ENCODE measurements at places on chromosomes 6 and 20.

DNA sequence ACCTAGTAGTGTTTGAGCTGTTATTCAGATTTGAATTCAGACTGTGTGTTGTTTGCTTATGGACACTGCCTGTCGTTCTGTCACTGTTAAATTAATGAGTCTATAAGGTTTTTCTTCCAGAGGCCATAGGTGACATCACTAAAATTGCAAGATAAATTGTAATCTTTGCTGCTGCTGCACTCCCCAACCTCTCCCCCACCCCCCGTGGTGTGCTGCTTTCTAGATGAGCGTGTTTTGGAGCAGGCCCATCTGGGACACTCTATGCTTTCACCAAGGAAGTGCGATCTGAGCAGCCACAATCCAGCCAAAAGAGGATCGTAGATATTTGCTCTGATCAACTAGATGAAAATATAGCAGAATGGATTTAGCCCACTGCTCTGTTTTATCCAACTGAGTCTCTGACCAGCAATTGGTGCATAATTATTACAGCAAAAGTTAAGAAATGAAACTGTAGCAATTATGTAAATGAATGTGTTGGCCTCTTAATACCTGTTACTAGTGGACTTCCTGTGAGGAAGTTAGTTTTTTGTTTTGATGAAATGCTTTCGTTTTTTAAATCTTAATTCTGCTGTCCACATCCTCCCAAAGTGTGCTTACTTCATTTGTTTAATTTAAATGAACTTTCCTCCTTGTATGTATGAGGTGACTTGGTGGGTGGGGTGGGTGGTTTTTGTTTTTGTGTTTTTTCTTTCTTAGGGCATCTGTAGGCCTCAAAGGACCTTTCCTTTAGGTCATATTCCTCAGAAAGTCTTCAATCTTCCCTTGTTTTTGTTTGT lies 58.1 kb downstream of the RPRD1B start:
- DNase-seq, result peak; percentile 31

GRCh38 chr20:56788671-56789610 lies 159.8 kb downstream of the TFAP2C start:
- DNase-seq, result no peak

- DNase-seq, result no peak
Observed at GRCh38 chr20:63066506-63067265, 59.9 kb upstream of the BHLHE23 start.

- no peak for DNase-seq
Observed at GRCh38 chr6:1325461-1326309, 13.8 kb downstream of the FOXQ1 start.

- DNase-seq, result no peak
Observed at GRCh38 chr6:79133173-79133572, 55.1 kb upstream of the PHIP start.

GRCh38 chr20:3757268-3757667 lies 10.3 kb downstream of the ADISSP start:
- no peak for DNase-seq

DNA sequence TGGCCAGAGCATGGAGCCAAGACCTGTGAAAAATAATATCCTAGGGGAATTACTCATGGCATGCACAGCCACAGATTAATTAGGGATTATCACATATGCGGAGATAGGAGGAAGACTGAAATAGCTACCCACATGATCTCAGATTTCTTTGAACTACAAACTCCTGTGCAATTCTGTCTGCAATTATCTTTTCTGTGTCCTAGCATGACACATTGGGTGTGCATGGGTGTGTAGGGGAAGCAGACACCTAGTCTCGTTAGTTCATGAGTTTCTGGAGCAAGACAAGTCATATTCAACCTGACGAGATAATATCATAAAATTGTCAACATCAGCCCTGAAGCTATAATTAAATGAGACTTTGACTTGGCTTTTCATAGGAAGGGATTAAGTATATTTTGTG lies 3.6 kb upstream of the SLC17A4 start:
- DNase-seq, result no peak

DNA sequence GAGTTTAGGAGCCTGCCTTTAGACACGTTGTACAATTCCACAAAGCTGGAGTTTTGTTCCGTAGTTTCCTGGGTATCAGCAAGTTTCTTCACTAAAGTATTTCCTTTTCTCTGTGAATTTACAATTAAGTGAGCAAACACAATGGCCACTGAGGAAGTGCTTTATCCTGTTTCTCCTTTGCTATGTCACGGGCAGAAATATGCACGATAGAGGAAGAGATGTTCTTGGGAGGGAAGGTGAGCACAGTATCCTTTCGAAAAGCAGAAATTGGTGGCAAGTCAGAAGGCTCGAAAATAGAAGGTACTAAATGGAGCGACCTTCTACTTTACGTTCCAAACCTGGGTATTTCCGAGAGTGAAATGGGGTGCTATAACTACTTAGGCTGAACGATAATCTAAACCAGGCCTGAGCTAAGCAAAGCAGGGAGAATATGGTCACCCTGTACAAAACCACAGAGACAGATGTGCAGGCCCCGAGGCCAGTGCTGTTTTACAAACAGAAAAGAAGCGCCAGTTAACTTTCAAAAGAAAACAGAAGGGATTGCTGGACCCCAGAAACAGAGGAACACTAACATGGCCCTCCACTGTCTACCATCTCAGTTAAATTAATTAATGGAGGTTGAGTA lies 259.6 kb downstream of the TBC1D7 start:
- no peak for DNase-seq

GRCh38 chr20:12891643-12892042 lies 117.1 kb upstream of the SPTLC3 start:
- DNase-seq, result no peak

- no peak for DNase-seq
Observed at GRCh38 chr6:9754515-9754914, 660.4 kb downstream of the TFAP2A start.

DNA sequence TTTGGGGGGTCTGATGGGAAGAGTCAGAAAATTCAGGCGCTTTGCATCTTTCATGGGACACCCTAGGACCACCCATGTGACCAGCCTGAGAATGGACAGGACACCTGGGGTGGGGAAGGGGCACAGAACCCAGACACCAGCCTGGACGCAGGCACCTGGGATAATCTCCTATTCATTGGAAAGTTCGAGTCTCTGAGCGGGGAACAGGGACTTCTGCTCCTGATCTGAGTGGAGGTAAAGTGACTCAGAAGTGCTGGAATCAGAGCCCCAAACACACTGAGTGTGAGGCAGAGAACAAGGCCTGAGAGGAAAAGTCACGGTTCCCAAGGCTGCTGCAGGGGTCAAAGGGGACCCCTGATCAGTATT lies 1.4 kb downstream of the HLA-B start:
- DNase-seq, result peak; percentile 41

DNA sequence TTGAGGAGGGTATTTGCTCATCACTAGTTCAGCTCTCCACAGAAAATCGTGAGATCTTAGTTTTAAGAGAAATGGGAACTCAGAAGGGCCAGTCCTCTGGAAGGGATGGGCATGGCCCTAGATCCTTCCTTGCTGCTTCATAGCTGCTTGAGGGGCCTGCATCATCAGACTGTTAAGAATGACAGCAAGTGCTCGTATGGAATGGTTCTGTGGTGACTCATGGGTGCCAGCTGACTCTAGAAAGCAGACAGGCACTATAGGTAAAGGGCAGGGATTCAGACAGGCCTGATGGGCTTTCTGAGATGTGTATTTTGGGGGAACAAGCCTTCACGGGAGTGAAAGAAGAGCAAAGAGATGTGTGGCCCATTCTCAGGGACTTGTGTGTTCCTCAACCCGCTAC lies 90.8 kb downstream of the MYLK4 start:
- no peak for DNase-seq

- DNase-seq, result no peak
Observed at GRCh38 chr6:71124340-71124739, 164.3 kb upstream of the OGFRL1 start.

DNA sequence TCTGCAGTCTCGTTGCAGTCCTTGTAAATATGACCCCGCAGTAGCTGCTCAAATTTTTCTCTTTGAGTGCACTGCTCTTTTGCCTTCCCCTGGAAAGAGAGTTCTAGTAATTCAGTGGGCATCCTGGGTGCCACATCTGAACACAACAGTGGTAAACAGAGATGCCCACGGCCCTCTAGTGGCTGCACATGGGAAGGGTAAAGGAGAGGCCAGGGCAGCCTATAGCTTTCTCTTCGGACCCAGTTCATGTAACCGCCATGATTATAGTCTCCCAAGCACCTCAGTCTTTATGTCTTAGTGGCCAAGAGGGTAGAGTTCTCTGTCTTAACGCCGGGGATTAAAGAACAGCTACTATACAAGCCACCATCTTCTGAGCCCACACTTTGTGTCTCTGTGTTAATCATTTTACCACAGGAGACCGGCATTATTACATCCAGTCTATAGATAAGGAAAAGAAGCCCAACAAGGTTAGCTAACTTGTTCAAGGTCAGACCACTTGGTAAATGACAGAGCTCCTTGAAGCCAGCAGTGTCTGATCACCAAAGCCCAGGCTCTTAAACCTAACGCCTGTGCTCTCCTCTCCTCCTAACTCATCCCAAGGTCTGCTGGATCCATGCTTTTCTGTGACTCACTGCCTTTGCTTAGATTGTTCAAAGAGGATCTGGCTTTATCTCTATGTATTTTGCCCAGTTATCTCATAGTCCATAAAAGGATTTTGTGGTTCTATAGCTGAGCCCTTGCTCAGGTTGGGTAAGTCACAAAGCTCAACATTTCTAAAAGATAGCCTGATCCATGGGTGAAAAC lies 81.8 kb downstream of the ISM1 start:
- peak; percentile 37 for DNase-seq

DNA sequence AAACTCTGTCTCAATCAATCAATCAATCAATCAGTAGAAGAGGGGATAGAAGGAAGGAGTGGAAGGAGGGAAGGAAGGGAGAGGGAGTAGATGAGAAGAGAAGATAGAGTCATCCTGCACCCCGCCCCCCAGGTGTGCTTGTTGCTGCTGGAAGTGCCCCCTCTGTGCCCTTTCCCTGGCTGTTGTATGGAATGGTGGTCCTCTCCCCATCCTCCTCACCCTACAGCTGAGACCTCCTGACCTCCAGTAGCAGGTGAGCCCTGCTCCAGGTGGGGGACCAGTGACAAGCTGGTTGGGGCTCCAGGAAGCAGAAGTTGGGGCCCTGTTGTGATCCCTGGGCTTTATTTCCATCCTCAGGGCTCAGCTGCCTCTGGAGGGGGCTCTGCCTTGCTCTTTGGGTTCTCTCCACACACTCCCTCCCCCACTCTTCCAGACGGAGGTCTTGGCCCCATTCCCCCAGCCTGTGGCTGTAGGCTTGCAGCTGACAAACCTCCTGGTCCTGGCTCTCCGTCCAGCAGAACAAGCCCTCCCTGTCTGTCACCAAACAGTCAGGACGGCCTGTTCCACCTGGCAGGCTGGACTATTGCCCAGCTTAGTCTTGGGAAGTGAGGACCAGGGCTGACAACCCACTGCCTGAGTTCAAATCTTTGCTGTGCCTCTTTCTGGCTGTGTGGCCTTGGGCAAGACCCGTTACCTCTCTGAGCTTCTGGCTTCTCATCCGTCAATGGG lies 26.0 kb upstream of the SCRT2 start:
- no peak for DNase-seq
